ENCODE measurements at places on chromosomes 12 and 14.

DNA sequence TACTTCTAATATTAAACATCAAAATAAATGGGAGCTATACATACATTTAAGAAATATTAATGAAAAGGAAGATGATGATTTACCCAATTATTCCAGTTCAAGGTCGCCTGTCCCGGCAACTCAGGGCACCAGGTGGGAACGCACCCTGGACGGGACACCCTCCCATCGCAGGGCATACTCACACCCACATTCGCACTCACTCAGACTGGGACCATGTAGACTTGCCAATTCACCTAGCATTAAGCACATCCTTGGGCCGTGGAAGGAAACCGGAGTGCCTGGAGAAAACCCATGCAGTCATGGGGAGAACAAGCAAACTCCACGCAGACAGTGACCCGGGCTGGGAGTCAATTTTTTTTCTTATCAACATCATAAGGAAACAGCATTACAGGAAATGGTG, 474.9 kb downstream of the APAF1 start:
- no peak for DNase-seq

GRCh38 chr14:92513204-92513965, at the start of gene RIN3:
TSS of gene RIN3 (plus strand) at chr14:92513781. CDS start at chr14:92513933, 152 bp downstream.
- peak; percentile 50 for DNase-seq

GRCh38 chr12:107845226-107845979, 70.9 kb downstream of the ASCL4 start:
- DNase-seq: no peak

- DNase-seq: no peak
These were observed 11.3 kb downstream of the CS start for GRCh38 chr12:56288705-56289387.

DNA sequence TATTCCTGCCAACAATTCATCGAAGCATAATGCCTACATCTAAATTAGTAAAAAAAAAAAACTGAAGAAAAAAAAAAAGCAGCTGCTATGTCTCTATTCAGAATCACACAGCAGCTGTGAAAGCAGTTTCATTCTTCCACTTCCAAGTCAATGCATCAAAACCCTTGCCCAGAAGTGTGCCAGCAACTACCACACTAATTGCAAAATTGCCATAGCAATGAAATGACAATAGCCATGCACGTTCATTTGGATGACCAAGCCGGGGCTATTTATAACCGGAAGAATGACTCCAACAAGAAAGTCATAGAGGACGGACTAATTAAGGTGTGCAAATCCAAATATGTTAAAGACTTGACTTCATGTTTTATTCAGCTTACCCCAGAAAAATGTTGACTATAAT, 42.5 kb downstream of the SLC2A13 start:
- DNase-seq: no peak

Measured in CD4-positive, alpha-beta T cell treated with Interleukin-17A for 1 hour (primary cell).